ENCODE measurements at places on chromosomes 1 and 21. TPM values are rescaled to one million over a fixed set of nuclear protein-coding genes. Genes with fewer than 3 reads are reported as not detected.

Gene PGLYRP3
- total RNA-seq: not detected

Gene MMP23B
- total RNA-seq: 4.6 TPM

Gene ASCL5
- under 0.01 TPM for total RNA-seq

Gene RIPPLY3
- not detected for total RNA-seq

Gene BRINP3
- 18.8 TPM for total RNA-seq

Gene MROH9
- 0.26 TPM for total RNA-seq

Gene FAM72A
- 1.8 TPM for total RNA-seq

Gene HMCN1
- 12.3 TPM for total RNA-seq

DNA sequence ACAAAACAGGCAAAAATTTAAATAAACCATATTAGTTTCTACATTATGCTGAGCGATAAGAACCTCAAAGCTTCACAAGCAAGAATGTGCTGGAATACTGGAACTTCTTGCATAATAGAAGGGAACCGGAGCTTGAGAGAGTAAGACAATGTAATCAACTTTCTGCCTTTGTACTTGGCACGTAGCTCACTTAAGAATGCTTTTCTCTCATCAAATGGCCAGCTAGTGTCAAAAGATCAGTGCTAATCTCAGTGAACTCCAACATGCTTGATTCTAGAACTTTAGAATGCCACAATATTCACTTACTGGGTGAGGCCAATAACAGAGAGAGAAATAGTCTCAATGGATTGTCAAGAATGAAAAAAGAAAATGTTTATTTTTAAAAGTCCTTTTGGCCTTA, 486.1 kb upstream of the LRRC7 start:
- no peaks in the 10 kb centered on the region for H3K36me3 ChIP-seq
- H3K27me3 ChIP-seq: no peaks in the 10 kb centered on the region
- no peak overlapping the region for H3K27ac ChIP-seq
- DNase-seq: no peak
- no peak overlapping the region for H3K4me3 ChIP-seq

GRCh38 chr1:17053685-17054410, at the start of gene SDHB:
TSS of gene SDHB (minus strand) at chr1:17054032. CDS start at chr1:17054019, 13 bp downstream.
- H3K4me1 ChIP-seq: peaks cover 2% of the 10 kb centered on the region
- H3K27ac ChIP-seq: peak within 1 kb of the TSS; percentile 90
- peak; percentile 96 for DNase-seq
- no peaks in the 10 kb centered on the region for H3K36me3 ChIP-seq
- H3K4me3 ChIP-seq: peak within 1 kb of the TSS; percentile 90
- no peaks in the 10 kb centered on the region for H3K27me3 ChIP-seq

DNA sequence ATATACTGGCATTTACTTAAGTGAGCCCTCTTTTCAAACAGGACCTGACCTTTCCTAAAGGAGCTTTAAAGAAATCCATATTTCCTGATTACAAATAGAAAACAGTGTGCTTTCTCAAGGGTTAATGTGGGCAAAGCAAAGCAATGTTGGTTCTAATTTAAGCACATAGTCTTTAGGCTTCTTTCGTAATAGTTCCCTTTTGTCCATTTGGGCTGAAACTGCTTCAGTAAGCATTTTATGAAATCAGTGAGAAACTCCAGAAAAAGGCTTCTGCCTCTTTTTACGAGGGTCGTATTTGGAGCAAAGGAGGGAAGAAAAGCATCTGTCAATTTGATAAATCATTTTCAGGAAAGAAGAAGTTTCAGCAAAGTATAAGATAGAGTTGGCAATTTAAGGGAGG, 331.2 kb downstream of the KIF26B start:
- H3K36me3 ChIP-seq: no peaks in the 10 kb centered on the region
- H3K4me3 ChIP-seq: no peak overlapping the region
- no peaks in the 10 kb centered on the region for H3K4me1 ChIP-seq
- H3K27me3 ChIP-seq: no peaks in the 10 kb centered on the region
- DNase-seq: peak; percentile 37

- DNase-seq: no peak
- no peak overlapping the region for H3K27ac ChIP-seq
- no peaks in the 10 kb centered on the region for H3K36me3 ChIP-seq
- no peak overlapping the region for H3K4me3 ChIP-seq
- peaks cover 8% of the 10 kb centered on the region for H3K4me1 ChIP-seq
These were observed 19.6 kb downstream of the ARHGEF10L start for GRCh38 chr1:17558954-17559614.

GRCh38 chr1:224789311-224789710, 140.2 kb upstream of the DNAH14 start:
- H3K27ac ChIP-seq: no peak overlapping the region
- no peaks in the 10 kb centered on the region for H3K36me3 ChIP-seq
- H3K4me3 ChIP-seq: no peak overlapping the region
- H3K4me1 ChIP-seq: peaks cover 3% of the 10 kb centered on the region
- H3K27me3 ChIP-seq: peaks cover 3% of the 10 kb centered on the region

GRCh38 chr1:23126200-23126599, 42.5 kb downstream of the LUZP1 start:
- H3K27ac ChIP-seq: no peak overlapping the region
- H3K27me3 ChIP-seq: no peaks in the 10 kb centered on the region
- no peaks in the 10 kb centered on the region for H3K36me3 ChIP-seq
- H3K4me1 ChIP-seq: peaks cover 5% of the 10 kb centered on the region

DNA sequence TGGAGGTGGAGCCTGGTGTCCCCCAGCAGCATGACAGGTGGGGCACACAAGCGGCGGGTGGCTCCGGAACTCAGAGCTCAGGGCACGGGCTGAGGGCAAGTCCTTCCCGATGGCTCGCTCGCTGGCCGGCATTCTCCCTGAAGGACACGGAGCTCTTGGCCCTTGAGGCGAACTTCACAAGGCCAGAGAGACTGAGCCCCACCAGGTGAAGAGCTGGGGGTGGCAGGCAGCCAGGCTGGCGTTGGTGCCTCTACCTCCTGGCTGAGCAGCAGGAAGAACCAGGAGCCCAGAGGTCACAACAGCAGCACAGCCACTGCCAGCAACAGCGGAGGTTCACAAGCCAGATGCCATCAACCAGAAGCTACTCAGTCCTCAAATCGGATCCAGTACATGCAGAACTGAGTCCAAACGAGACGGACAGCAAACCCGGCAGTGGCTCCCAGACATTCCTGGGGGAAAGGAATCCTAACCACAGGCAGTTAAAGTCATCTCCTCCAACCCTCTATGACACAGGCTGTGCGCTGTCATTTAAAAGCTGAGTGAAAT, 54.1 kb downstream of the NPHP4 start:
- DNase-seq: peak; percentile 57
- H3K4me3 ChIP-seq: no peak overlapping the region
- H3K27me3 ChIP-seq: no peaks in the 10 kb centered on the region
- no peaks in the 10 kb centered on the region for H3K4me1 ChIP-seq
- H3K36me3 ChIP-seq: no peaks in the 10 kb centered on the region

GRCh38 chr1:44254392-44254910, 41.2 kb downstream of the DMAP1 start:
- no peak overlapping the region for H3K27ac ChIP-seq
- H3K36me3 ChIP-seq: no peaks in the 10 kb centered on the region
- H3K4me1 ChIP-seq: no peaks in the 10 kb centered on the region
- H3K27me3 ChIP-seq: no peaks in the 10 kb centered on the region
- DNase-seq: no peak
- H3K4me3 ChIP-seq: no peak overlapping the region

GRCh38 chr1:45617618-45618017, 6.2 kb downstream of the CCDC17 start:
- H3K36me3 ChIP-seq: peaks cover 11% of the 10 kb centered on the region
- no peaks in the 10 kb centered on the region for H3K27me3 ChIP-seq
- no peak overlapping the region for H3K27ac ChIP-seq
- H3K4me1 ChIP-seq: no peaks in the 10 kb centered on the region

DNA sequence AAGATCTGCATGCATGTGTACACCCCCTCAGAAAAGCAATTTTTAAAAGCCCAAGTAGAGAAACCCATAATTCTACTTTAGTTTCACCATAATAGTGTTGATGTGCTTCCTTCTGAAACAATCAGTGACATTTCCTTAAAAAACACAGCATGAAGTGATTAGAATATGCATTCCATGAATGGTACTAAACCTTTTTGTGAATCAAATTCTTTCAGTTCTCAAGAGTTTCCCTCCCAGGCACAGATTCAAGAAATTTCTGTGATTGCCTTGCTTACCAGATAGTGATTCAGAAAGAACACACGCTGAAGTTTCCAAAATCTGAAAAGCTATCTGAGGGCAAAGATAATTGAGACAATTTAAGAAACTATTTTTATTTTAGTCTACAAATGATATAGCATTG, 136.4 kb upstream of the ADGRL2 start:
- peaks cover 2% of the 10 kb centered on the region for H3K4me1 ChIP-seq
- no peak overlapping the region for H3K4me3 ChIP-seq
- H3K27me3 ChIP-seq: no peaks in the 10 kb centered on the region
- no peaks in the 10 kb centered on the region for H3K36me3 ChIP-seq

- no peak for DNase-seq
- H3K27me3 ChIP-seq: no peaks in the 10 kb centered on the region
- no peak overlapping the region for H3K27ac ChIP-seq
- no peaks in the 10 kb centered on the region for H3K36me3 ChIP-seq
- no peak overlapping the region for H3K4me3 ChIP-seq
These were observed 2.0 kb downstream of the TEKT2 start for GRCh38 chr1:36085686-36086526.

DNA sequence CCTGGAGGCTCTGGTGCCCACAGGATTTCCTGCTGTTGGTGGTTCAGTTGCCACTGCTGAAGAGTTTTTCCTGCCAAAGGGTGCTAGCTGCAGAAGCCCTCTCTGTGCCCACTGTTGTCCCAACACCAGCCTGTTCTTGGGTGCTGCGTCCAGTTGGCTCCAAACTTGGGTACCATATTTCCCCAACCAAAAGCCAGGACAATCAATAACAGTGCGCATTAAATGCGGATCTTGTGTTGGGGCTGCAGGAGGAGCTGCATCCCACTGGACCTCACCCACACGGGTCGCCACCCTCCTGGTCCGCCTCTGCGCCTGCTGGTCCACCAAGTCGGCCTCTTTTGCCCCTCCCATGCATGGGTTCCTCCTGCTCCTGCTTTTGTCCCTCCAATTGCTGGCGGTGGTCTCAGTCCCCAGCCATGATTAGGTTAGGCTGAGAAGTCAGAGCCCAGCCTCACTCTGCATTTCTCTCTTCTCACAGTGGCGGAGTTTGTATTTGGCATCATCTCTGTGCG, 9.8 kb downstream of the ABCG1 start:
- no peaks in the 10 kb centered on the region for H3K36me3 ChIP-seq
- peaks cover 8% of the 10 kb centered on the region for H3K4me1 ChIP-seq
- H3K4me3 ChIP-seq: no peak overlapping the region
- no peak overlapping the region for H3K27ac ChIP-seq

- H3K27ac ChIP-seq: no peak overlapping the region
- peaks cover 2% of the 10 kb centered on the region for H3K4me1 ChIP-seq
- peaks cover 55% of the 10 kb centered on the region for H3K27me3 ChIP-seq
- peak; percentile 45 for DNase-seq
- H3K4me3 ChIP-seq: no peak overlapping the region
- H3K36me3 ChIP-seq: no peaks in the 10 kb centered on the region
These were observed 1.0 kb upstream of the EFNA1 start for GRCh38 chr1:155126556-155127104.

DNA sequence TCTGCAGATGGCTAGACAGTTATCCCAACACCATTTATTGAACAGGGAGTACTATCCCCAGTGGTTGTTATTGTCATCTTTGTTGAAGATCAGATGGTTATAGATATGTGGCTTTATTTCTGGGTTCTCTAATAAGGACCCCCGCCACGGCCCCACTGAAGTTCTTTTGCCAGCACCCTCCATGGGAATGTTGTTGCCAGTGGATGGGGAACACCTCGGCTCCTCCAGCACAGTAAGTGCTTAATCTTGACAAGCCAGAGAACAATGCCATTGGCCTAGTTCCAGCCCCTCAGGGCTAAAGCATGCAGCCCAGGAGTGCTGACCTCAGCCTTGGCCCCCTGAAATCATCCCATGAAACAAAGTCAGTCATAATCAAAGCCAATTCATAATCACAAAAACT, 337.6 kb downstream of the AGBL4 start:
- no peak overlapping the region for H3K4me3 ChIP-seq
- no peak for DNase-seq
- H3K36me3 ChIP-seq: no peaks in the 10 kb centered on the region
- H3K27ac ChIP-seq: no peak overlapping the region
- H3K4me1 ChIP-seq: no peaks in the 10 kb centered on the region

GRCh38 chr1:244084763-244085162, 33.7 kb downstream of the ZBTB18 start:
- H3K36me3 ChIP-seq: no peaks in the 10 kb centered on the region
- peaks cover 32% of the 10 kb centered on the region for H3K27me3 ChIP-seq
- no peak overlapping the region for H3K27ac ChIP-seq
- H3K4me1 ChIP-seq: no peaks in the 10 kb centered on the region

DNA sequence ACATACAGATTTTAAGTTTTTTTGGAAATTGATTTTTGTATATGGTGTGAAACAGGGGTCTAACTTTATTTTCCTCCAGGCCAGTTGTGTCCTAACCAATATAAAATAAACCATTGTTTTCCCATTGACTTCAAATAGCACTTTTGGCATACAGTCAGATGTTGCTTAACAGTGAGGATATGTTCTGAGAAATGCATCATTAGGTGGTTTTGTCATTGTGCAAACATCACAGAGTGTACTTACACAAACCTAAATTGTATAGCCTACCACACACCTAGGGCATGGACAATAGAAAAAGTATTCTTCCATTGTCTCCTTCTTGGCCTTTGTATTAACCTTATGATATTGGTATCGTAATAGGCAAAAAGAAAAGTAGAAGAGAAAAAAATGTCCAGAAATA, 37.4 kb upstream of the DISP1 start:
- no peak overlapping the region for H3K4me3 ChIP-seq
- no peaks in the 10 kb centered on the region for H3K27me3 ChIP-seq
- H3K4me1 ChIP-seq: no peaks in the 10 kb centered on the region
- DNase-seq: peak; percentile 82

DNA sequence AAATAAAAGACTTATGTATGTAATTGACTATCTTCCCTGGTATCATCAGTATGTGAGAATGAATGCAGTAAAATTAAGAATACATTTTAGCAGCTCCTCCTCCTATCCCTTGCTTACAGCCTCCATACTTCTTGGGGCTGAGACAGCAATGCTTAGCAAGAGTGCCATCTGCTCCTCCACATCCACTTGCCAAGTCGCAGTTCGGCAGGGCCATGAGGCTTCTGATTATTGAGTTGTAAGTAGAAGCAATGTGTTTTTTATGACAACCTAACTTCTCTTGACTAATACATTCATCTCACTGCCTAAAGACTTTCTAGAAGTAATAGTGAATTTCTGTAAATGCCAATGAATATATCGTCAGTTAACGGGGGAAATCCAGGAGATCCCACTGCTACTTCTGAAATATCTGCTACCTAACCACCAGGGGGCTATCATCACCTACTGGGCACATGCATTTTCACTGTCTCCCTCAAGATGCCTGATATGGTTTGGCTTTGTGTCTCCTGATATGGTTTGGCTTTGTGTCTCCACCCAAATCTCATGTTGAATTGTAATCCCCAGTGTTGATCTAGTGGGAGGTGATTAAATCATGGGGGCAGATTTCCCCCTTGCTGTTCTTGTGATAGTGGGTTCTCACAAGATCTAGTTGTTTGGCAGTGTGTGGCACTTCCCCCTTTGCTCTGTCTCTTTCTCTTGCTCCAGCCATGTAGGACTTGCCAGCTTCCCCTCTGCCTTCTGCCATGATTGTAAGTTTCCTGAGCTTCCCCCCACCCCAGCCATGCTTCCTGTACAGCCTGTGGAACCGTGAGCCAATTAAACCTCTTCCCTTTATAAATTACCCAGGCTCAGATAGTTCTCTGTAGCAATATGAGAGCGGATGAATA, 59.6 kb downstream of the EXTL2 start:
- H3K27ac ChIP-seq: no peak overlapping the region
- DNase-seq: peak; percentile 17
- H3K36me3 ChIP-seq: no peaks in the 10 kb centered on the region
- no peak overlapping the region for H3K4me3 ChIP-seq

- no peaks in the 10 kb centered on the region for H3K36me3 ChIP-seq
- DNase-seq: peak; percentile 72
- no peaks in the 10 kb centered on the region for H3K4me1 ChIP-seq
These were observed 237.9 kb downstream of the USP25 start for GRCh38 chr21:15967661-15968060.

- H3K4me3 ChIP-seq: no peak overlapping the region
- peaks cover 16% of the 10 kb centered on the region for H3K27me3 ChIP-seq
- no peak overlapping the region for H3K27ac ChIP-seq
These were observed 4.9 kb downstream of the PLEKHG5 start for GRCh38 chr1:6486433-6487011.

Measured in fibroblast of lung (primary cell).